ENCODE measurements at places on chromosomes 6 and 20. TPM values are rescaled to one million over a fixed set of nuclear protein-coding genes. Genes with fewer than 3 reads are reported as not detected.

DNA sequence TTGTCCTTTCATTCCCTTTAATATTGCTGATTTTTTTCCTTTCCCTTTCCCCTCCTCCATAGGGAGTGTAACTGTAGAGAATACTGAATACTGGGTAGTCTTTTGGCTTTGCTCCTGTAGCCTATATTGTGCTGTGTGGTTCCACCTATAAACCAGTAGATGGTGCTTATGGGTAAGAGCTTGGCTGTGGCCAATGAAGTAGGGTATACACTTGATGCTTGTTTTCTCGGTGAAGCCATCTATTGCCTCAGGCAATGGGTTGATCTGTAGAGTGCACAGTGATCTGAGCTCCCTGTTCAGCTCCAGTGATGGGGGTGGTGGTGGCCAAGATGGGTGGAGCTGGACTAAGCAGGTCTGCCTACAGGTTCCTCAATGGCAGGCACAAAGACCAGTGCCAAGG is 203.3 kb upstream of the IMPG1 start:
- H3K27me3 ChIP-seq = no peaks in the 10 kb centered on the region
- no peaks in the 10 kb centered on the region for H3K36me3 ChIP-seq
- DNase-seq = no peak
- no peaks in the 10 kb centered on the region for H3K4me1 ChIP-seq
- no peak overlapping the region for H3K4me3 ChIP-seq

Gene POLH
- 7.1 TPM for total RNA-seq

GRCh38 chr20:25706793-25707192 is 10.1 kb upstream of the ZNF337 start:
- H3K27ac ChIP-seq = no peak overlapping the region
- H3K36me3 ChIP-seq = no peaks in the 10 kb centered on the region
- no peaks in the 10 kb centered on the region for H3K4me1 ChIP-seq

DNA sequence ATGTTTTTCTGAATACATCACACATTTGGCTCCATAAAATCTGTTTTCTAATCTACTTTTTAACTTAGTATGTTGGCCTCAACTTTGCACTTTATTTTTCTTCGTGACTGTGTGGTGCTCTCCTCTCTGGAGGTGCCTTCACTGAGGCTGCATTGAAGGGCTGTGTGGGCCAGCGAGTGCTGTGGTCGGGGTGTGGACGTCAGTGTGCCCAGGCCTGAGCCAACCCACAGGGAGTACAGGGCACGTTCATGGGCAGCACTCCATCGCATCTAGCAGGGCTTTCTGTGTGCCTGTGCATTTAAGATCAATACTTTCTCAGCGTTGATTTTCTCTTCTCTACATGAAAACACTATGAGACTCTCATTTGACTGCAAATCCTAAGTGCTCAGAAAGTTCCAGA is 37.8 kb downstream of the DACT2 start:
- no peaks in the 10 kb centered on the region for H3K27me3 ChIP-seq
- H3K36me3 ChIP-seq = no peaks in the 10 kb centered on the region
- H3K4me3 ChIP-seq = no peak overlapping the region
- no peak for DNase-seq
- no peaks in the 10 kb centered on the region for H3K4me1 ChIP-seq

- no peak overlapping the region for H3K4me3 ChIP-seq
- peak; percentile 88 for DNase-seq
- no peaks in the 10 kb centered on the region for H3K36me3 ChIP-seq
- H3K27me3 ChIP-seq = peaks cover 5% of the 10 kb centered on the region
Observed at GRCh38 chr20:878511-879307, 37.4 kb downstream of the ANGPT4 start.

GRCh38 chr6:36487698-36488097 is 44.9 kb downstream of the KCTD20 start:
- no peak for DNase-seq
- no peaks in the 10 kb centered on the region for H3K27me3 ChIP-seq
- H3K27ac ChIP-seq = peak overlapping the region; percentile 12
- H3K4me3 ChIP-seq = no peak overlapping the region
- peaks cover 12% of the 10 kb centered on the region for H3K4me1 ChIP-seq

Gene MATN4
- total RNA-seq = not detected

Gene PTPRT
- total RNA-seq = 0.28 TPM

Gene MUC21
- total RNA-seq = not detected

- H3K27me3 ChIP-seq = no peaks in the 10 kb centered on the region
- H3K36me3 ChIP-seq = no peaks in the 10 kb centered on the region
- no peak overlapping the region for H3K27ac ChIP-seq
- no peak overlapping the region for H3K4me3 ChIP-seq
Observed at GRCh38 chr6:45541934-45542333, 164.2 kb upstream of the SUPT3H start.

DNA sequence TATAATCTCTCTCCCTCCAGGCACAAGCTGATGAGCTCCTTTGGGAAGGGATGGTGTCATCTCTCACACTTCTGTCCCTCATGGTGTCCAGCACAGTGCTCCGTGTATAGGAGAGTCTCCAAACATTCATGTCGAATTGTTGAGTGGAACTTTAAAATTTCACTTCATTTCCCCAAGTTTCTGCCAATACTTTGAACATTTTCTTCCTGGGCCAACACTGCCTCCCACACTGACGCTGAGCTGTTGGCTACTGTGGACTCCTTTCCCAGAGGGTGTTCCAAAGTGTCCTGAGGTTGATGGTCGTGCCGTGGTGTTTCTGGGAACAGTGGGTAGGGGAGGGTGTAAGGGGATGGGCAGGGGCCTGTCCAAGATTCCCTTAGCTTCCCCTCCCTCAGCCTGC is 122.7 kb downstream of the TIAM2 start:
- no peaks in the 10 kb centered on the region for H3K36me3 ChIP-seq
- no peak for DNase-seq
- no peak overlapping the region for H3K27ac ChIP-seq
- no peak overlapping the region for H3K4me3 ChIP-seq
- peaks cover 9% of the 10 kb centered on the region for H3K4me1 ChIP-seq
- H3K27me3 ChIP-seq = peaks cover 78% of the 10 kb centered on the region

DNA sequence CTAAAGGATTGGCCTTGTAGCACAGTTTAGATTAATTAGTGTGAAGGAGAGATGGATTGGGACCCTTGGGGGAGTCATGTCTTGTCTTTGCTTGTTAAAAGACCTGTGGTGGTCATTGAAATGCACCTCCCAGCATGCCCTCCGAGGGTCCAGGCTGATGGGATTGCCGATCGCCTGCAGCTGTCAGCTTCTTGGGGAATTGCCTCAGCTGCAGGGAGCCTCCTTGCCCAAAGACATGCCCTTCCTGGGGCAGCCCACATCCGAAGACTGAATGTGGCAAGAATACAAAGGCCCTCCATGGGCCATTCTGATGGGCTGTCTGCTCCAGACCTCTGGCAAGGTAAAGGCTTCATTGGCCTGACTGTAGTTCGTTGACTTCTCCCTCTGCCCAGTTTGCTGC is 150.7 kb downstream of the FARS2 start:
- H3K27ac ChIP-seq = no peak overlapping the region
- DNase-seq = no peak
- H3K4me3 ChIP-seq = no peak overlapping the region
- no peaks in the 10 kb centered on the region for H3K27me3 ChIP-seq
- no peaks in the 10 kb centered on the region for H3K36me3 ChIP-seq

GRCh38 chr6:15344192-15344519 is 98.3 kb downstream of the JARID2 start:
- peak overlapping the region; percentile 2 for H3K27ac ChIP-seq
- peaks cover 35% of the 10 kb centered on the region for H3K4me1 ChIP-seq
- H3K36me3 ChIP-seq = no peaks in the 10 kb centered on the region
- peak; percentile 35 for DNase-seq
- H3K4me3 ChIP-seq = no peak overlapping the region

GRCh38 chr6:43616725-43617472 is 12.2 kb downstream of the GTPBP2 start:
- no peak for DNase-seq
- no peak overlapping the region for H3K27ac ChIP-seq
- H3K4me1 ChIP-seq = no peaks in the 10 kb centered on the region

Data from cardiac muscle cell (in vitro differentiated cells and primary cell).